Caki2 (cell line): ENCODE measurements at places on chromosomes 1 and 21.

GRCh38 chr1:223177681-223178080 is 34.6 kb upstream of the TLR5 start:
- DNase-seq = no peak

DNA sequence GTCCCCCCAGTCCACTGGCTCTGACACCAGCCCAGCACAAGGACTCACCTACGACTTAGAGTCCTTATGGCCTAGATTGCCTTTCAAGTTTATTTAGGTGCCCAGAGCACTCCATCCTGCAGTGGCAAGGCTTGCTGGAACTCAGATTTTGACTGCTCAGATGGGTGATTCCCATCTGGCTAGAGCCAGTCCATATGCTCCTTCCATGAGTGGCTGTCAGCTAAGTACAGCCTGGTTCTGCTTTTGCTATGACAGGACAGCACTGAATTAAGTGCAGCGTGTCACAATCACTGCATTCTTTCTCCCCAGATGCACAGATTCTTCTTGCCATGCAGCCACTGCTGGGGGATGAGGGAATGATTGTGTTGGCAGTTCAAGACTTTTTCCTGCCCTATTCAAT is 43.8 kb downstream of the GPR52 start:
- no peak for DNase-seq

DNA sequence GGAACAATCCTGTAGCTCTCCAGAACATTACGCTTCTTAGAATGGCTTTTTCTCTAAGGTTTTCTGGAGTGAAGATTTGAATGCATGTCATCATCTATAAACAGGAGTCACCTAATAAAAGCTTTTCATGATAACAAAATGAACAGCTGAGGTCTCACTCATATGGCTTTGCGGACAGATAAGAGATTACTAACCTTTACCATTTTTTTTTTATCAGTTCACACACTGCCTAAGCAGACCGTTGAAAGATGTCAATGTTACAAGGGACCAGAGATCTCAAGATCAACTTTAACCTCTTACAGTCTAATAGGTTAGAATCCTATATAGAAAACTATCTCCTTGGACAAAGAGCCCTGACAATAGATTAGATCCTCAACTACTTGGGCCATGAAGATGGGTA is 41.4 kb downstream of the SCMH1 start:
- DNase-seq = no peak

DNA sequence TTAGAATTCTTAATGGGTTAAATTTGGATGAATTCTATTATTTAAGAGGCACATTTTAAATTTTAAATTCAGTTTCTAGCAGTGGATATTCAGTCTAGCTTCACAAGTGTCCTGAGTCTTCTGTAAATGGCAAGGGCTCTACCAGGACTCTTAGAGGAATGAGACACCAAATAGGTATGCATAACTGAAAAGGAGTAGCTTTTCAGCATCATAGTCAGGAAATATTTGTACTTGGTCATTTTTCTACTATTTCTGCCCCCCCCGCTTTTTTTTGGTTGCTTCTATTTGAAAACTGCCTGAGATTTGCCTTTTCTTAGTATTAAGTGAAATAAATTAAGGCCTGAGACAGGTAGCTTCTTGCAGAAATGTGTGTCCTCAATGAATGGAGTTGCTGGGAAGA is 80.2 kb downstream of the MAST2 start:
- no peak for DNase-seq

- DNase-seq = no peak
Observed at GRCh38 chr1:97348599-97349265, 572.1 kb downstream of the DPYD start.

DNA sequence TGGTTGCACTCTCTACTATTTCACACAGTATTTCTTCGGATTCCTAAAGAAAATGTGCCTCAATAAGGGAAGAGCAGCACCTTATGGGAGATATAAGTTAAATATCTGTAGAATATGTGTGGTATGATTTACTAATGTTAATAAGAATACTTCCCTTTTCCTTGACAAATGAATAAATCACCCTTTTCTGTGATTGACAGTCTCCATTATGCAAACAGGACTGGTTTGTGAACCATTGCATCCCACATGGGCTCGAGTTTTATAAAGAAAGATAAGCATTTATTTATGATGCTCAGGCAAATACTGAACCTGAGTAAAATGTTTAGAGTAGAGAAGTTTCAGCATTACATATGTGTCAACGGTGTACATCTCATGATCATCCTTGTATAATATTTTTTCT is 587.7 kb upstream of the BRINP3 start:
- DNase-seq = no peak

GRCh38 chr1:229535230-229535629 is 23.3 kb downstream of the ABCB10 start:
- no peak for DNase-seq

GRCh38 chr1:34976384-34977209 is 8.6 kb downstream of the TMEM35B start:
- no peak for DNase-seq

DNA sequence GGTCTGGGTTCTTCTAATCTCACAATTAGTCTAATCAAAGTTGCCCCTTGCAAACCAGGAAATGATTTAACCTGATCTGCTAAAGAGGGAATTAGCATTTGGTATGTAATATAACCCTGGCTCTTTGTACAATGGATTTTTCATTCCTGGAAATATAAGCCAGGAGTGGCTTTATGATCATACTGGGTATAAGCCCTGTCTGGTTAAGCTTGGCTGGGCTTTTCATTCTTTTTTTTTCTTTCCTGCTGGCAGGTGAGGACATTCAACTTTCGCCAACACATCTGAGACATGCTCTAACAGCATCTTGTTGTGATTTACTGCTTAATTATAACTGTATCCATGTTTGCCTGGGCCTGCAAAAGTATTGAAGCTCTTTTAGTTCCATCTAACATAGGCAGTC is 20.4 kb upstream of the SDE2 start:
- DNase-seq = no peak

DNA sequence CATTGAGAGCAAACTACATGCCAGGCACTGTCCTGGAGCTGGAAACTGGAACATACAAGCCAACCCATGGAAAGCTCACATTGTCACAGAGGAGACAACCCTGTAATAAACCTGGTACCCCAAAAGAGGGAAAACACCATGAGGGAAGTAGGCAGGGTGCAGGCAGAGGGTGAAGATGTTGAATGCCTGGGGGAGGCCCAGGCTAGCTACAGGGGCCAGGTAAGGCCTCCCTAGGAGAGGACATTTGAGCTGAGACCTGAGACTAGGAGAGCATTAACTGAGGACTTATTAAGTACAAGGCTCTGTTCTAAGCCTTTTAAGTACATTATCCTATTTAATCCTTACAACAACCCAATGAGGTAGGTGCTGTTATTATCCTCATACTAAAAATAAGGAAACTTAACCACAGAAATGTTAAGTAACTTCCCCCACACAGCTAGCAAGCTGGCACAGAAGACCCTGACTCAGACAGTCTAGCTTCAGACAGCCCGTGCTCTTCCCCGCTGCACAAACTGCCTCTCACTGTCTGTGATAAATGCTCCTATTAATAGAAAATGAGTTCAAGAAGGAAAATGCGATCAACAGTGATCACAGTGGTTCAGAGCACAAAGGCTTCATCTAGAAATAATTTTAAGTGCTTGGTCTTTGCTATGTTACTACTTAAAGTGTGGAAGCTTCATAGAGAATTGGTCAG is 41.8 kb downstream of the ZNF281 start:
- DNase-seq = no peak

DNA sequence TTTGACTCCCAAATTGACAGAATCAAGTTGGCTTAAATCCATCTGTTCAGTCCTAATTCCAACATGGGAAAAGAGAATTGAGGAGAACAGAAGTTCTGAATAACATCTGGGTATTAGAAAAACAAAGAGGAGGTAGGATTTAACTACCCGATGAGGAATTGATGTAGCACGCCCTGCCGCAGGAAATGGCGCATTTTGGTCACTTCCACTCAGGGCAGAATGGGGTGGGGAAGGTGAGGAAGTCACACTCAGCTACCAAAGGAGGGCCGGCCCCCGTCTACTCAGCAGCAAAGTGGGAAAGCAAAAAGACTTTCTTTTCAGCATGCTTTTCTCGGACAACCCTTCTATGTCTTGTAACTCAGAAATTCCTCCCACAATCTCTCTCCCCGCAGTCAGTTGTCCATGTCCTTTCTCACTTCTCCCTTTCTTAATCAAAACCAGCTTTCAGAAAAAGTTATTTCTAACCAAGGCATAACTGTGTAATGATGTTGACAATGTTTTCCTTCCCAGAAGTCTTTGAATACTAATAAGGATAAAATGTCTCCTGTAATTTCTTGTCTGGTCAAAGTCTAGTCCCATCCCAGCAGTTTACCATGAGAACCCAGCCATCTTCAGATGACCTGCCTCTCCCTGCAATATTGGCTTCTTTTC is 60.5 kb upstream of the SIPA1L2 start:
- no peak for DNase-seq

GRCh38 chr1:168687816-168688215 is 41.2 kb downstream of the DPT start:
- DNase-seq = no peak

- no peak for DNase-seq
Observed at GRCh38 chr1:230076121-230076520, 9.1 kb downstream of the GALNT2 start.

DNA sequence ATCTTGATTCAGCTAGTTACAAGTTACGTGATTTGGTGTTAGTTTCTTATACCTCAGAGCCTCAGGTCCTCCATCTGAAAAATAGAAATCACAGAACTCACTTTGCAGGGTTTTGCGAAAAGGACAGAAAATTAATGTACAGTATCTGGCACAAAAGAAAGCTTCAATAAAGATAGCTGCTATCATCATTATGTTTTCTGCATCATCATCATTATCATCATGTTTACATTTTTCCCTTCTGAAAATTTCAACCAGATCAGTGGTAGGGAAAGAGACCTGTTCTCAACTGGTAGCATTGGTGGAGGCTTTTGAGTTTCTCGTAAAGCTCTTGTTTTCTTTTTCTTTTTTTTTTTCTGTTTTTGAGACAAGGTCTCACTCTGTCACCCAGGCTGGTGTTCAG is 174.7 kb upstream of the PBX1 start:
- DNase-seq = no peak

GRCh38 chr1:44649788-44650158 is 24.5 kb downstream of the TMEM53 start:
- DNase-seq = no peak

DNA sequence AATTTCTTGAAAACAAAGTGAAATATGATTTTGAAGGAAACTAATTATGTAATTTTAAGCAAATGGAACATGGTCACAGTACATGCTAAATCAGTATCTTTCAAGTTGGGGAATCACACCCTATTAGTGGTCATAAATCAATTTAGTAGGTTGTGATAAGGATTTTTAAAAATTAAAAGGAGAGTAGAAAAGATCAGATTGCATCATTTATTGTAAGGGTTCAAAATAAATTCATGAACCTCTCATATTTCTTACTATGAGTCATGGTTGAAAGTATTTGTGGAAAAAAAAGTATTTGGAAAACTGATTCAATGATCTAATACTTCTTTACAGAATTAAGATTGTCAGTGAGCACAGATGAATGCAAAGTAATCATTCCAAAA is 14.6 kb downstream of the ADSS2 start:
- DNase-seq = no peak

DNA sequence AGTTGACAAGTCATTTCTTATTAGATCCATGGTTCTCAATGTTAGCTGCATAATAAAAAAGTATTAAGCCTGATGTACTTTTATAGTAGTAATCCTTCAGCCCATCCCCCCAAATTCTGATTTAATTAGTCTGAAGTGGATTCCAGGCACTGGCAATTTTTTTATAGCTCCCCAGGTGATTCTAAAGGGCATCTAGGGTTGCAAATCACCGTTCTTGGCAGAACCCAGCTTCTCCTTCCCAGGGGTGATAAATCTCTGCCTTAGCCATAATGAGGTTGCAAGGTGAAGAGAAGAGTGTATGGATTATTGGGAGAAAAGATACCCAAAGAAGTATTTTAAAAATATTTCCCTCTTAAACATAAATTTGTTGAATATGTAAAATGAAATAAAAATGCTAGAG is 43.0 kb upstream of the RXRG start:
- no peak for DNase-seq

DNA sequence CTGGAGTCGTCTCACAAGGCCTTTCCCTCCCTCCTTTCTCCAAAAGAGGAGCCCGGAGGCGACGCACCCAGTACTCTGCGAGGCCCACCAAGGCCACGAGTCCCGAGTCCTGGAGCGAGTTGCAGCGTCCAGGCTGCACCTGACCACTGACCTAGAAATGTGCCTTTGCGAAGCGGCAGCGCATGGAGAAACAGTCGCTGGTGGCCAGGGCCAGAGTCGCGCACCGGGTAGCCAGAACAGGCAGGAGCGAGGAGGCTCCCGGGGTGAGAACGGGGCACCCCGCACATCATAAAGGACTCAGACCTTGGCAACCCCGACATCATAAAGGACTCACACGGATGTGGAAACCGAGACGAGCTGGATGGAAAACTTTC is 318.4 kb downstream of the FAM72C start:
- no peak for DNase-seq

- peak; percentile 100 for DNase-seq
Observed at GRCh38 chr1:55428944-55429931, 214.1 kb upstream of the USP24 start.
